Urinary bladder (tissue), 4 donors: ENCODE measurements at places on chromosomes 3 and 15.

DNA sequence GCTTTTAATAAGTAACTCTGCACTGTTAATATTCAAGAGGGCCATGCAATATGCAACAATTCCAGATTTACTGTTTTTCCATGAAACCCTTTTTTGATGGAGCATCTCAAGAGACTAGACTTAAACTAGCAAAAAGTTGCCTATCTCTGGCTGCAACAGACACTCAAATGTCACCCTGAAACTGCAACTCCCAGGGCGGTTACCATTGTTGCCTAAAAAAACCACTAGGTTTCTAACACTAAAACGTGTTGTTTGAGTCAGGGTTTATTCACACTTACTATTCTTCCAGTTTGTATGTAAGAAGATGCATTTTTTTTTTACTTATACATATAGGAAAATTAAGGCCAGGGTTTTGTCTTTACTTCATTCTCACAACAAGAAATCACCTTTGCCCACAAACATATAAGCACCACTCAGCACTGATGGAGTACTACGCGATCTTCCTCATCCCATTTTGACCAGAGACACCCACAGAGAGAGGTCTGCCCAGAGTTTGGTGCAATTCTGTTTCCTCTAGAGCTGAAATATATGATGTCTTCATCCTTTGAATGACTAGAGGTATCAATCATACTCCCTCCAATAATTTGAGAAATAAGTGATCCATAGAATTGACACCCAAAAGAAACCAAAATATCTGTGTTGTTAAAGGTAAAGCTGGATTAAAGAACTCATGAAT lies 124.0 kb upstream of the SNTN start:
- no peak for DNase-seq

GRCh38 chr3:195209083-195209846 lies 61.7 kb downstream of the XXYLT1 start:
- no peak for DNase-seq

DNA sequence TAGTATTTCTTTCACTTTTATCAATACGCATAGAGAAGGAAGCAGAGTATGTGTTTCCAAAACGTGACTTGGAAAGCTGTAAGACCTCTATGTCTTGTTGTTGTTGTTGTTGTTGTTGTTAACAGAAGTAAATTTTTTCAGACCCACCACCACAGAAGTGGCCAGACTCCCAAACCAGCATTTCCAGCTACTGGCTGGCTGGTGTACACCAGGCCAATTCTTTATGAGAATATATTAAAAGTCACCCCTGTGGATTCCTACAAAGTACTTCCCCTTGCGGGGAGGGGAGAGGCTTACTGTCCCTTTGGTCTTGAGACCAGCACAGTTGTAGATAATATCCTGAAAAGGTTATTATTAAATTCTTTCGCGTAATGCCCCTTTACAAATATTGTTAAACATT lies 1.6 kb upstream of the FOXP1 start:
- DNase-seq = no peak

DNA sequence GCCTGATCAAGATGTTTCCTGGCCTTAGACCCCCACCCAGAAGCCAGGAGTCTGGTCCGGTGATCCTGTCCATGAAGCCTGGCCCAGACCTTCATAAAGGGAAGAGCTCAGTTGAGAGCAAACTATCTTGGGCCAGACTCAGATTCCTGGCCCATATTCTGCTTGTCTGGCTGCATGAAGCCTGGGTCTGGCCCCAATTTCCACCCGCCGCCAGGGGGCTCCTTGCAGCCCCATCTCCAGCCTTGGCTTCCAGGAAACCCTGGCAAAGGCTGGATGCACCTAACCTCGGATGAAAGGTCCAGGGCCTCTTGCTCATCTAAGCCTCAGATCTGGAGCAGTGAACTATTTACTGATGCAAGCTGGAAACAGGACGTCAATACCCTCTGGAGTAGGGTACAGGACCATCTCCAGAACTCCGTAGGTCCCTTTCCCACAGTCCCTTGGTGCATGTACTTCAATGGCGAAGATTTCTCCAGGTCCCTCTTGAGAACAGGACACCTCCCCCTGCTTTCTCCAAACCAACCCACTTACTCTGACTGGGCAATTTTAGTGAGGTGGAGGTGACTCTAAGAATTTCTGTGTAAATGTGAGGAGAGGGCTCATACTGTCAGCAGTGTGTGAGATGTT lies 5.6 kb downstream of the FOXL2 start:
- no peak for DNase-seq

- no peak for DNase-seq
These were observed at the start of gene MASP1 for GRCh38 chr3:187291512-187292132. TSS of gene MASP1 (minus strand) at chr3:187291737. CDS start at chr3:187291632, 105 bp downstream.

GRCh38 chr3:148262980-148263379 lies 434.7 kb upstream of the AGTR1 start:
- DNase-seq = no peak

GRCh38 chr3:131174752-131175151 lies 148.1 kb downstream of the NEK11 start:
- no peak for DNase-seq

DNA sequence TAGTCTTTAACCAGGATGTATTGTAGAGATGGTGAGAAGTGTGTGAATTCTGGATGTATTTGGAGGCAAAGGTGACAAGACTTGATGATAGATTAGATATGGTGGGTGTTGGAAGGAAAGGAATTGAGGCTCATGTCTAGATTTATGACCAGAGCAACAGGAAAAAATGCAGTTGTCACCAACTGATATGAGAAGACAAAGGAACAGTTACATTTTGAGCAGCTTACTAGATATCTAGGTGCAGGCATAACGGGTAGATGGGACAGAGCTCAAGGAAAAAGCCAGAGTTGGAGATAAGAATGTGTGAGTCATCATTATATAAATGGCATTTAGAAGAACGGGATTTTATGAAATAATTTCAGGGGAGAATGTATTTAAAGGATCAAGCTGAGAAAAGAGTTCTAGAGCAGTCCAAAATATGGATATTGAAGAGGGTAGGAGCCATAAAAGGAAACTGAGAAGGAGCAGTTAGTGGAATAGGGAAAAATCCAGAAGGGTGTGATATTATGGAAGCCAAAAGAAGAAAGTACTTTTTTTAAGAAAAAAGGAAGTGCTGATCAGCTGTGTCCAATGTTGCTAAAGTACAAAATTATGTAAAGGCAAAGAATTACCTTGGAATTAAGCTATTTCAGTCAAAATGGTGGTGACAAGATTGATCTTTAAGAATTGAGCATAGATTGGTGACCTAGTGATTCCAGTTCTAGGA lies 262.5 kb downstream of the CGGBP1 start:
- no peak for DNase-seq

- no peak for DNase-seq
These were observed 33.9 kb downstream of the RNU5B-1 start for GRCh38 chr15:65338366-65338765.

- no peak for DNase-seq
These were observed 18.3 kb upstream of the MED12L start for GRCh38 chr3:151067158-151067557.

DNA sequence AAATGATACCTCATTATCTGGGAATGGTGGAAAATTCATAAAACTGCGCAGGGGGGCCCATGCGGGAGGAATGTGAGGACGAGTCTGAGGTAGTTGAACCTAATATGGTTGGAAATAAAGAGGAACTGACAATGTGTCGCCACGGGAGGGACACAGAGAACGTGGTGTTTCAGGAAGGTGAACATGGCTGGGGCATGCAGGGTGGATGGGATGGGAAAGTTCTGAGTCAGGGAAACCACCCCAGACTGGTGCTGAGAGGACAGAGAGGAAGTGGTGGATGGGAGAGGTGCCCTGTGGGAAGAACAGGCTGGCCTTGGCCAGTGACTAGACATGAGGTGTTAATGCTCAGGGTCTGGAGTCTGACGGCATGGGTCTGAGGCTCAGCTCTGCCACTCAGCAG lies 137.1 kb upstream of the WNT5A start:
- DNase-seq = no peak

DNA sequence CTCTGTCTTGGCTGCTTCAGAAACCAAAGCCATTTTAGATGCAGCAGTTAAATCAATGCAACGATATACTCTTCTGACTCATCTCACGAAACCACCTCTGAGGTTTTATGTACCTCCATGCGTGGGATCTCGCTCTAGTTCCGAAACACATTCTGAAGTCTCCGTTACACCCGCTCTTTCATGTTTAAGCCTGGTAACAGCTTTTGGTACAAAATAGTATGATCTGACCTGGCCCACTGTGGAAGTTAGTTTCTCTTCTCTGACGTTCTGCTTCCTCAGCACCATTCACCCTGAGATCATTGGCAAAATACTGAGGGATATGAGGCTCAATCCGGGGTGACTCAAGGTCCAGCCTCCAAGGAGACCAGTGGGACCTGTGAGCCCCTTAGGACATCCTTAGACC lies 121.9 kb downstream of the TMEM266 start:
- DNase-seq = no peak

DNA sequence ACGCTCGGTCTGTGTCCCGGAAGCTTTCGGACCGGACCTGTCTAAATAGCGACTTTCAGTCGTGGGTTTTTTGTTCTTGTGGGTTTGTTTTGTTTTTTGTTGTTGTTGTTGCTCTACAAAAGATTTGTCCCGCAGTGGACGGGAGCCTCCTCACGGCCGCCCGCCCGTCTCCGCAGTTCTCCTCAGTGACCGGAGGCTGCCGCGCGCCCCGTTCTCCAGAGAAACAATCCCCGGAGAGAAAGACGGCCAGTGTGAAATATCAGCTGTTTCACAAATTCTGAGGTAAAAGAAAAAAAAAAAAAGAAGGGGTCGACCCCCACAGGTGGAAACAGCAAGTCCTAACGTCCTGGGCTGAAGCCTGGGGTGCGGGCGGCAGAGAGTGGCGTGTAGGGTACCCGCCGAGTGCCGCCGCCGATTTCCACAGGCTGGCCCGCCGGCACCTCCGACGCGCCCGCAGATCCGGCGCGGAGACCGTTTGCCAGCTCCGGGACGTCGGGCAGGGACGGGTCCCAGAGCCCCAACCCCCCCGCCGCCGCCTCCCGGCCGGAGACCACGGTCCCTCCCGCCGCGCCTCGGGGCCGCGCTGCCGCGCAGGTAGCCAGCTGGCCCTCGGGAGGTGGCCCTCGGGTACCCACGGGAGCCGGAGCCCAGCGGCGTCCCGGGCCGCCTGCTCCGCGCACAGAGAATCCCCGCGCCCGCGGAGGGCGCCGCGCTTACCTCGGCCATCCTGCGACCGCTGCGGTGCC lies 478 bp downstream of the BNC1 start:
- DNase-seq = no peak

DNA sequence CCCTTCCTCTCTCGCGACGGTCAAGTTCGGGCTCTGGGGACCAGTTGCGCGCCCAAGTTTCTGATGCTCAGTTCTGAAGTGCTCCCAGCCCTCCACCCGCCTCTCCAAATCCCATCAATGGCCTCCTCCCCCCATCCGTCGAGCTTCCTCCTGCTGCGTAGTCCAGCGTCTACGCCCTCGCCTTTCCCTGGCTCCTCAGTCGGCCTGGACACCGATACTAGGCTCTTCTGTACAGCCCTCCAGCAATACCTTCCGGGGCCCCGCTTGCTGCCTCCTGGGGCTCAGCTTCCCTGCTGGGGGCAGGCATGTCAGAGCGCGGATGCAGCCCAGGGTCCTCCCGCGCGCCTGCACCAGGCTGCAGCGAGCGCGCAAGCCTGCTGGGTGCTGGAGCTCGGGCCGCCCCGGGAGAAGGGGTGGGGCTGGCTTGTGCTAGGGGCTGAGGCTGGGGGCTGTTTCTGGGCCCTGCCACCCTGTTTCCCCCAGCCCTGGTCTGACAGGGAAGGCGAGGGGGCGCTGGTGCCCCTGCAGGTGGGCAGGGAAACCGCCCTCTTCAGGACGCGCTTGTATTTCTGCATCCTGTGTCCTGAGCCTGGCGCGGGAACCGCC lies 353.3 kb upstream of the SUCLG2 start:
- no peak for DNase-seq

DNA sequence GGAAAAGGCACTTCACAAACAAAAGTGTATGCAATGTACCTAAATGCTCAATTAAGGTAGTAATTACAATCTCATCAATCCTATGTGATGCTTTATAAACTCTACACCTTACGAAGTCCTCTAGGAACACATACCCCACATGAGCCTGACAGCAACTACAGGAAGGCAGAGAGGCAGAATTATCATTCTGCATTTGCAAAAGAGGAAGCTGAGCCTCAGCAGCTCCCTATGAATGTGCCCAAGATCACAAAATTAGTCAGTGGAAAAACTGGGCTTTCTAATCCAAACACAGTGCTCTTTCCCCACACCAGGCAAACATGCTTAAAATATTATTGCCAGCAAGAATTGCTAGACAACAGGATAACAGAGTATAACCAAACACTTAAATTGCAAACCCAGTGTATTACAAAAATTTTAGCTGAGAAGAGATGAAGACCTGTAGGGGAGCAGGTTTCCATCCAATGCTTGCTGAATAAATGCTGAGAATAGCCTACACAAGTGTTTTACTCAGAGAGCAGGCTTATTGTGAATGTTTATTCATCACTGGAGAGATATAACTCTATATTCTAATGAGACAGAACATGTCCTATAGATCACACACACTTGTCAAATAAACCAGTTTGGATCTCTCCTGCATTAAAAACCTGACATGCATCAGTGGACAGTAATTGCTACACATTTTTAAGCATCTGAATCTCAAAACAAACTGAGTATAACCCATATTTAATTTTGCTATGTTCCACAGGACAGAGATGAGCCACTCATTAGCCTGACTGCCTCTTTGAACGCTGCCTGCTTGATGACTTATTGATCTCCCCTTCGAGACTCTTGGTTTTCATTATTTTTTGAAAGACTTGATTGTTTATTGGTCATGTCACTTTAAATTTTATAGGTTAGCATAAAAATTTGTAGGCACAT lies 62.2 kb downstream of the PLCH1 start:
- DNase-seq = no peak

- DNase-seq = no peak
These were observed 54.7 kb upstream of the CNOT10 start for GRCh38 chr3:32630266-32630665.

- no peak for DNase-seq
These were observed 84.6 kb downstream of the PEAK1 start for GRCh38 chr15:77335298-77335697.

GRCh38 chr15:91447991-91448644 lies 348.1 kb downstream of the SV2B start:
- DNase-seq = no peak

DNA sequence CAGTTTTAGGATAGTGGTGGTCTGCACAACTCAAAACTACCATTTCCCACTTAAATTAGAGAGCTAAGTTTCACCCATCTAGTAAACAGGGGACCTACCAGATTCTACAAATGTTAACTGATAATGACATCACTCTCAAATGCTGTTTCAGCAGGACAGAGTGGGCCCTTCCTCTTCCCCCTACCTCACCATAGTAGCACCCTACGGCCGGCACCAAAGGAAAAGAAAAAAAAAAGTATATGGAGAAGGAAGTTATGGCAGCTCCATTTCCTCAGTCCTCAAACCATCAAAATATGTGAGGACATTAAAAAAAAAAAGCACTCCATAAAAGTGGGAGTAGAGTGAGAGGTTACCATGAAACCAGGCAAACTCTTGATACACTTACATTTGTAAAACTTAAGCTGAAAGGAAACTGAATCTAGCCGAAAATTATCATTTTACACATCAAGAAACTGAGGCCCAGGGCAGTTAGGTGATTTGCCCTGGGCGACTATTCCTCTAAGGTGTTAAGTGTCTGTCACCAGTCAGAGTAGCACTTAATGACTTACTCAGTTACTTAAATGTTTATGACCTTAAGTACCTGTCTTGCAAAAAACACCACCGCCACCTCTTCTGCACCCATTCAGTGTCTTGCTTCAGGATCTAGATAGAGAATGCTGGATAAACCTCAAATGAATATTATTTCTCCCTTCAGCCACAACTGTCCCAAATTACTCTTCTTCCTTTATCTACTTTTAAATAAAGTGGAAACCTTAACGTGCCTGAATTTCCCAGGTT lies 2.7 kb downstream of the MSL2 start:
- no peak for DNase-seq
